Mesenteric fat pad (tissue), 1 donor: ENCODE measurements at places on chromosomes 7 and 10. TPM values are rescaled to one million over a fixed set of nuclear protein-coding genes. Genes with fewer than 3 reads are reported as not detected.

Gene ANKRD26
- 4.1 TPM for total RNA-seq

Gene HGF
- total RNA-seq: 8.2 TPM

Gene PAX4
- total RNA-seq: not detected

Gene SPACDR
- total RNA-seq: 0.96 TPM

Gene CALML5
- not detected for total RNA-seq

Gene IFIT1
- total RNA-seq: 14.5 TPM

Gene ICA1
- 21.9 TPM for total RNA-seq

Gene OLAH
- total RNA-seq: 2.0 TPM

Gene TDRD1
- total RNA-seq: 0.16 TPM

Gene MET
- 18.4 TPM for total RNA-seq
